ENCODE measurements at places on chromosomes 13 and 19.

DNA sequence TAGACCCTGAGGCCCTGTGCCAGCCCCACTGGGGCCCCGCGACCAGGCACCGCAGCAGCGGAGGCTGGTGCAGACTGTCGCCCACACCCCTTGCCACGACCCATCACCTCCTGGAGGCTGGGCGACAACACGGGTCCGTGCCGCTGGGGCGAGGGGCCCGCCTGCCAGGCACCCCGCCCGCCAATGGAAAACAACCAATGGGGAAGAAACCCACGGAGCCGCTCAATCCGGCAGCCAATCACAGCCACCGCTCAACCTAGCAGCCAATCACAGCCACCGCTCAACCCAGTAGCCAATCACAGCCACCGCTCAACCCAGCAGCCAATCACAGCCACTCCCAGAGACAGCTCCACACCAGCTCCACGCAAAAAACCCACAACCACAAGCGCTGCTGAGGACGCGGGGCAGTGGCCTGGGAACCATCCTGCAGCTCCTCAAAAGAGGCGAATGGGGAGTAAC, 29.7 kb downstream of the GPX4 start:
- DNase-seq = no peak

DNA sequence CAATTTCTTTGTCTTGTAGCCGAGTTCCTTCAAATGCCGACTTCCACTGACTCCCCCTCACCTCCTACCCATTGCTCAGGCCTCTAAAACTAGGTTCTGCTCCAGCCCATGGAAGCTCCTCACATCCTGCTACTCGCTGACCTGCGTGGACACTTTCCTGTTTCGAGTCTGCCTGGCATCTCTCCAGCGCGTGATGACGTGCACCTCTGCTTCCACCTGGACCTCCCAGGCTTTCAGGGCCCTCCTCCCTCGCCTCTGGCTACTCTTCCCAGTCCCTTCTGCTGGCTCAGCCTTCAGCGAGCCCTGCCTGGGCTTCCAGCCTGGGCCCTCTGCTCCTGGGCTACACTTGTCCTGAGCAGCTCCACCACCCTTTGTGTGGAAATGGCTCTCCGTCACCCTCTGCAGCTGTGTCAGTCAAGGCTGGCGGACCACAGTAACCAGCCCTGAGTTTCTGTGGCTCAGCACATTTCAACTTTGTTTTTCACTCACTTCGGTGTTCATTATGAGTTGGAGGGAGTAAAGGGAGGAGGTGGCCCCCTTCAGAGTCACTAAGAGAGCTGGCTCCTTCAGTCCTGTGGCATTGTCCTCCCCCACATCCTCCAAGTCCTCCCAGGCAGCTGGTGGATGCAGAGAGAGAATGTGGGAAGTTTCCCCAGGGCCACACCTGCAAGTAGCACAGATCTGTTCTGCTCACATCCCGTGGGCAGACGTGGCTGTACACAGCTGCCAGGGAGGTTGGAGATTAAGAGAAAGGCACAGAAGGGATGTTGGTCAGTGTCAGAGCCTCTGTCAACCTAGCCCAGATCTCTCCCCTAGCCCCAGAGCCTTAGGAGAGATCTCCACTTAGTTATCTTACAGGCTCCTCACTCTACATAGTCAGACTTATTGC, 49.4 kb downstream of the SERP2 start:
- no peak for DNase-seq

GRCh38 chr19:14407605-14408484, 11.3 kb downstream of the DDX39A start:
- no peak for DNase-seq

DNA sequence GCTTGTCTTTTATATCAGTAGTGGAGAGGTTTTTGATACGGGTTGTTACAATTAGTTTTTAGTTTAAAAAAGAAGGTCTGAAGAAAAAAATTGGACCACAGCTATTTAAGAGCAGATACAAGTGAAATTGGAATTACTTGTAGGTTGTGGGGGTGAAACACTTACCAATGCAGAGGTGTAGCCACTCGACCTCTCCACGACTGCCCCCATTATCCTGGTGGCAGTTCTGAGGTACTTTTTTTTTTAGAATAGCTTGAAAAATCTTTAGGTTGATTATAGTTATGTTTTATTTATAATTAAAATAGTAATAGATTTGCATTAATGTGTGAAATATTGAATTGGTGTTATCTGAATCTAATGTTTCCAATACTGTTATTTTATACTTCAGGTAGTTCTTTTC, 60.7 kb downstream of the PAN3 start:
- no peak for DNase-seq

- no peak for DNase-seq
These were observed 8.0 kb downstream of the FXYD3 start for GRCh38 chr19:35123573-35123972.

DNA sequence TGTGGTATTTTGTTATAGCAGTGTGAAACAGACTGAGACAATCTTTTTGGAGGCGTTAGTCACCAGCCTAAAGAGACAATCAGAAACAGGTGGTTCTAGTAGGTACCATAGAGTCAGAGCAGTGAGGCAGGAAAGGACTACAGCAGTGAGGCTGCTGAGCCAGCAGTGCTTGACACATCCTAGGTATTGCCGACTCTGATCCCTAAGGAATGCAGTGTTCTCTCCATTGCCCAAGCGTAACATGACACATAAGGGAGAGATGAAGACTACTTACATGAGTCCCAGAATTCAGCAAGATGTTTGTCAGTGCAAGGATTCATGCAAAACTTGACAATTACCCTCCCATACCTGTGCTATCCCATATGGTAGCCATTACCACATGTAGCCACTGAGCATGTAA, 62.4 kb upstream of the XPO4 start:
- no peak for DNase-seq
